ENCODE measurements at places on chromosomes 4 and X. TPM values are rescaled to one million over a fixed set of nuclear protein-coding genes. Genes with fewer than 3 reads are reported as not detected.

- H3K27ac ChIP-seq: no peak overlapping the region
- no peak for DNase-seq
- no peaks in the 10 kb centered on the region for H3K4me1 ChIP-seq
- no peaks in the 10 kb centered on the region for H3K36me3 ChIP-seq
- H3K27me3 ChIP-seq: no peaks in the 10 kb centered on the region
Observed at GRCh38 chr4:80434238-80434637, 98.7 kb downstream of the CFAP299 start.

MAMLD1 gene
- total RNA-seq: 0.56 TPM

- H3K4me3 ChIP-seq: no peak overlapping the region
- H3K27me3 ChIP-seq: no peaks in the 10 kb centered on the region
- DNase-seq: no peak
Observed at GRCh38 chrX:63058204-63058603, 292.9 kb downstream of the SPIN4 start.

- no peak for DNase-seq
- no peak overlapping the region for H3K27ac ChIP-seq
- no peak overlapping the region for H3K4me3 ChIP-seq
- H3K4me1 ChIP-seq: no peaks in the 10 kb centered on the region
- H3K36me3 ChIP-seq: no peaks in the 10 kb centered on the region
Observed at GRCh38 chr4:154707877-154708276, 35.9 kb upstream of the LRAT start.
